ENCODE measurements at places on chromosomes 3 and 15. TPM values are rescaled to one million over a fixed set of nuclear protein-coding genes. Genes with fewer than 3 reads are reported as not detected.

DNA sequence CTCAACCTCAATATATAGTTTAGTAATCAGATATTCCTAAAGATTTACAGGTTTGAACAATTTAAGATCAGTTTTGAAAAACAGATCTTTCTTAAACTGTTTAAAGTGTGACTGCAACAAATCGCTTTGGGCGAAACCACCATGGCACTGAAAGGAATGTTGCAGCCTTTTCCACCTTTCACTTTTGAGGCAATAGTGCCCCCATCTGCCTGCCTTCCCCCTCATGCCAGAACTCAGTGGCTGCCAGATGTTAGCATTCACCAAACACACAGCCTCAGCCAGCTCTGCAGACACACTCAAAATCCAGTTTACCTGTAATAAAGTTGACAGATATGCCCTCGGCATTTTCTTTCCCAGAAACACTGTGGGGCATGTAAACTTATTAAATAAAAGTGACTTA, 3.3 kb downstream of the LYSMD4 start:
- no peak for DNase-seq

GRCh38 chr15:47866446-47866845, 149.1 kb downstream of the SEMA6D start:
- no peak for DNase-seq

The LRRC2 gene
- 0.04 TPM for total RNA-seq

- no peak for DNase-seq
Observed at GRCh38 chr15:44381236-44381635, 46.2 kb upstream of the CTDSPL2 start.

The SLC4A7 gene
- total RNA-seq = 55.0 TPM

DNA sequence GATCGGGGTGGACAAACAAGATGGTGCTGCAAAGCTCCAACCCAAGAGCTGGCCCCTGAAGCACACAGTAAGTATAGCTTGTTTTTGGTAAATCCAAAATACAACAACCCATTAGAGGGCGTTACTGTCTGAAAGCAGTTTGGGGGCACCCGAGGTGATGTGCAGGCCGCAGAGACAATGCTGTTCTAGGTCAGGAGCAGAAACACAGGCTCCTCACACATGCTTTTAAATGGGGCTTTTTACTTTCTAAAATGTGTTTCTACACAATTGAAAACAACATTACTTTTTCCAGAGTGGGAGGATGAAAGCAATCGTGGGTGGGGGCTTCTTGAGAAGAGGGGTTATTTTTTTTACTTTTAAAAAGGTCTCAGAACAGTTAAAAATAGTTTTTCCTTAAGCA, 1029.3 kb upstream of the CFAP20DC start:
- DNase-seq = no peak

DNA sequence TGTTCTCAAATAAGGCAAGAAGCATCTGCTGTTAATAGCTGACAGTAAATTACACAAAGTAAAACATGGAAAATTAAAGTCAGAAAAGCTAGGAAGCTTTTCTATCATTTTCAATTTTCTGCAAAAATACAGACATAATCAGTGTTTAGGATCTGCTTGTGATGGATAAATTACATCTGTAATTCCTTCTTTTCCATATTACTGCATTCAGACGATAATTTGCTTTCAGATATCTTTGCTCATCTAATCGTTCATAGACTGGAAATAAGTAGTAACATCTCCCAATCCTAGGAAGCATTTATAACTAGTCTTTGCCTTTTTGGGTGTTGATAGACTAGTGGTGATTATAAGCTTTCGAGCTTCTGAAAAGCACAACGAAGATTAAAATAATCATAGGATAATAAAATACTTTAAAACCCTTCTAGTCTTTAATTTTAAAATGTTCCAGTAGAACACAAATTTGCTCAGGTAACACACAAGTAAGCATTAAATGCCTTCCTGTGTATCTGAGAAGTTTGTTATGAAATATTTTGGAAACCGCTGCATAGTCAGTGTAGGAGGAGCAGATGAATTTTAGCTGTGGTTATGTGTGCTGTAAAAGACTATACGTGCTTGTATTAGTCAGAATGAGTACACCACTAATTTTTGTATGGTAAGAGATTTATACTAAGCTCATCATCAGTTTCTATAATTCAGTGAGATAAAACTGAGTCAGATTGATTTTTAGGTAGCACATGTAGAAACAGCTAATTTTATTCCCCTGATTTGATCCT, 41.0 kb downstream of the MBNL1 start:
- no peak for DNase-seq

DNA sequence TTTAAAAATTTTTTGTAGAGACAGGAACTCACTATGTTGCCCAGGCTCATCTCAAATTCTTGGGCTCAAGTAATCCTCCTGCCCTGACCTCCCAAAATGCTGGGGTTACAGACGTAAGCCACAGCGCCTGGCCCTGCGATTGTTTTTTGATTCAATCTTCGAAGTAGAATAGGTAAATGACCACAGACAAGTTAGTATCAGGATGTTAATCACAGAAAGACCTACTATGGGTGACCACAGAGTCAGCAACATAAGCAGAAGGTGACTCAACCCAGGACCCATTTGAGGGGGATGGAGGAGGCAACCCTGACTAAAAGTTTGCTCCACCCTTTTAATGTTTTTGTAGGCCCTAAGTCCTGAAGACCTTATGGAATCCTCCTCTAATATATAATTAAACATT, 10.0 kb upstream of the USP3 start:
- DNase-seq = no peak

All from CD8-positive, alpha-beta memory T cell (primary cell).